ENCODE measurements at places on chromosomes 13 and 19.
A peak's percentile ranks its signal among the peaks of the same experiment; 100 is the strongest.

DNA sequence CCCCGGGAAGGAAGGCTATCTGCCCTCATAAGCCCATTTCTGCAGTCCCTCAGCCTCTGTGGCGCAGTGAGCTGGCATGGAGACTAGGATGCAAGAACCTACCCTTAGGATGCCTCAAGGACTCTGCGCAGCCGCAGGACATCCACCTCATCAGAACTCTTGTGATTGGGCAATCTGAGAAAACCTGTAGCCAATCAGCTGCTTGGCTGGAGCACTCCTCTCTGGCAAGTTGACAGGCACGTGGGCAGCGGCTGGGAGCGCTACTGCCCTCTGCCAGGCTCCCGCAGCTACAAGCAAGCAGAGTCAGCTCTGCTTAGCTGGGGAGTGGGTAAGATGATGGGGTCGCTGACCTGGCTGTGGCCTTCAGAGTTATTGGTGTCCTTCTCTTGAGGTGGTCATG is 1.5 kb upstream of the ECSIT start:
- no peak for DNase-seq

GRCh38 chr19:20858218-20858617 is 64.8 kb upstream of the ZNF85 start:
- DNase-seq = no peak

DNA sequence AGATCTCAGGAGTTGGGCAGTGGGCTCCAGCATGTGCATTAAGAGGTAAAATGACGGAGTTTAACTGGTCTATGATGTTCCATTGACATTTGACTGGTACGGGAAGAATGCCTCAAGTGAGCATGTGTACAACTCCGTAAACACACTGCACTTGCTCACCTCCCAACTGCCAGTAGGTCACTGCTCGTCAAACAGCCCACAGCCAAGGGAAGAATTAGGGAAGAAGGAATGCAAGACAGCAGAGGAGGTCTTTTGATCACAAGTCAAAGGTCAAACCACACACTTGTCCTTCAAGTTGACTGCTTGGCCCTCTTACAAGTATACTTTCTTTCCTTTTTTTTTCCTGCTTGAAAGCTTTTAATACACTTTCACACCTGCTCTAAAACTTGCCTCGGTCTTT is 236.7 kb downstream of the B3GLCT start:
- DNase-seq = no peak

DNA sequence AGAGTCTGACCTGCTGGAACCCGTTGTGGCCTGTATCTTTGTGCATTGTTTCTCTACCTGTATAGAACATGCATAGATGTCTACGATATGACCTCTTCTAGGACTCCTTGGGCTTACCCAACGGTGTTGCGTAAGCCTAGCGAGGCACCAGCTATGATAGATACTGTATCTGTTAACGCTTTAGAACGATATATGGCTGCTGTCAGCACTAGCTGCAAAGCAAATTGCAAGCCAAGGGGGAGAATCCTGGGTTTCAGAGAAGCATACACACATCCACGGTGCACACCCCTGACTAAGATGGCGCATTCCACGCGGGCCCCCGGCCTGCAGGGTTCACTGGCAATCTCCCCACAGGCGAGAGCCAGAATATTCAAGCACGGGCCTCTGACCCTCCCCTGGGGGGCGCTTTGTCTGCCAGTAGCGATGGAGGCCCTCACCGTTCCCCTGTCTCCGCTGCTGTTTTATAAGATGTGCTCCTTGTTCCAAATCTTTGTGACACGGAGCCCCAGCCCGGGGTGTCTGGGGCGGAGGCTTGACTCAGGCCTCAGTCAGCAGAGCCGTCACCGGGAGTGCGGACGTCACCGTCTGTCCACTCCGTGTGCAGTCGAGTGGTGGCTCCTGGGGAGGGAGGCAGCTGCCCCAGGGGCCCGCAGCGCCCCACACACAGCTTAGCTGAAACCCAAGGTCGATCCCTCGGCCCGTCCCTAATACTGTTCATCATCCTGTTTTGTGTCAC is 12.9 kb upstream of the RPS15 start:
- DNase-seq = no peak

DNA sequence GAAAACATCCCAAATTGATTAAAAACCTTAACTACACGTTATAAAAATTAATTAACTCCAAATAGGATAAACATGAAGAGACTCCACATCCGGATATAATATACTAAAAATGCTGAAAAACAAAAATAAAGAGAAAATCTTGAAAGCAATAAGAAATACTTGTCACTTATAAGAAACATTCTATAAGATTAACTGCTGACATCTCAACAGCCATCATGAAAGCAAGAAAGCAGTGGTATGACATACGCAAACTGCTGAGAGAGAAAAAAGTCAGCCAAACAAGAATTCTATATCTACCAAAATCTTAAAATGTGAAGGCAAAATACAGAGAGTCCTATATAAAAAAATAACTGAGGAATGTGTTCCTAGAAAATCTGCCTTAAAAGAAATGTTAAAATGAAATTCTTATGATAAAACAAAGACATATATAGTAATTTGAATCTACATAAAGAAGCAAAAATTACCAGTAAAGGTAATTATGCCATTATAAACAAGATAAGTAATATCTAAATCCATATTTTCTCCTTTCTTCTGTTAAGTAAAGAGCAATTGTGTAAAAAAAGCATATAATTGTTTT is 1851.1 kb downstream of the PCDH9 start:
- DNase-seq = no peak

DNA sequence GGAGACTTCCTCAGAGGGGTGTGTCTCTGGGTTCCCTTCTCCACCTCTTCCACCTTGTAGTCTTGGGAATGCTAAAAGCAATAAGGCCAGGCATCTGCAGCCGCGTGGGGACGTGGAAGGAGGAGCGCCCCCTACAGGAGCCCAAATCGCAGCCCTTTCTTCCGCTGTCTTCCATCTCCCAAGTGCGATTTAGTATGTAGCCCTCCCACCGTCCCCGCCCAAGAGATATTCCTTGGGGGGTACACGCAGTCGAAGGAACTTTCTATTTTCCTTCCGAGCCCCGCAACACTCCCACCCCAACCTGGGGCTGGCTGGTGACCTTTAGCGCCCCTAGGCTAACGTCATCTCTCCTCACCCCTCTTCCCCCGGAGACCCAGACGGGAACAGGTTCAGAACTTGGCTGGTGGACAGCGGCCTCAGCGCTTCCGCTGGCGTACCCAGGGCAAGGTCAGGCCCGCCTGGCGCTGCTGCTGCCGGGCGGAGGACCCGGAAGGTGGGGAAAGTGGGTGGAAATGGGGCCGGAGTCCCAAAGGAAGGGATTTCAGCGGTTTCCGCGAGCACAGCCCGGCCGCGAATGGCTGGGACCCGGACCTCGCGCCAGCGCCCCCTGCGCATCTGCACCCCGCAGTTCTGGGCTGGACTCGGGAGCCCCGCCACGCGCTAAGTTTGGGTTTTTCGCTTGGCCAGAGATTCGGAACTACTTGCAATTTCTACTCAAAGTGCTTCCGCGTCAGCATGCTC is 2.1 kb upstream of the PCDH8 start:
- no peak for DNase-seq

- peak; percentile 64 for DNase-seq
Measured at GRCh38 chr19:1811472-1811894, 593 bp downstream of the ATP8B3 start.

- DNase-seq = peak; percentile 62
Measured at GRCh38 chr19:1025960-1026782, at the start of gene CNN2. Gene CNN2, plus strand, starts transcription at chr19:1026608. Its CDS starts 54 bp downstream, at chr19:1026662.

- no peak for DNase-seq
Measured at GRCh38 chr19:12943437-12944044, 2.1 kb upstream of the RAD23A start.

GRCh38 chr13:51614350-51614786 is 30.1 kb downstream of the WDFY2 start:
- peak; percentile 29 for DNase-seq

GRCh38 chr13:28338006-28338574 is 156.8 kb downstream of the FLT1 start:
- DNase-seq = no peak

GRCh38 chr13:41015920-41016319 is 3.2 kb downstream of the ELF1 start:
- no peak for DNase-seq

- no peak for DNase-seq
Measured at GRCh38 chr19:2054763-2055162, 3.7 kb upstream of the MKNK2 start.

DNA sequence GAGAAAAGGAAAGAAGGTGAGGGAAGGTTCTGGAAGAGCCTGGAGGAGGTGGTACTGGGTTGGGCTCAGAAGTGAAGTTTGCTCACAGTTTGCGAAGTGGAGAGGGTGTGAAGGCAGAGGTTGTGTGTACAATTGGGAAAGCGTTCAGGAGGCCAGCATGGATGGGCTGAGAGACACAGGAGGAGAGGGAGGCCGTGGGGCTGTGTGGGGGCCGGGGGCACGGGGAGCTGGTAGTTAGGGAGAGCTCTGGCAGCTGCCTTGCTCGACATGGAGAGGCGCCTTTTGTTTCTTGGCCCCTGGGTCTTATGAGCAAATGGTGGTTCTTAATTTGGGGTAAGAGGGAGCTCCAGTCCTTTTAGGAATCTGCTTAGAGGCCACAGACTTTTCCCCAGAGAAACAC is 16.7 kb downstream of the BICRA start:
- no peak for DNase-seq

DNA sequence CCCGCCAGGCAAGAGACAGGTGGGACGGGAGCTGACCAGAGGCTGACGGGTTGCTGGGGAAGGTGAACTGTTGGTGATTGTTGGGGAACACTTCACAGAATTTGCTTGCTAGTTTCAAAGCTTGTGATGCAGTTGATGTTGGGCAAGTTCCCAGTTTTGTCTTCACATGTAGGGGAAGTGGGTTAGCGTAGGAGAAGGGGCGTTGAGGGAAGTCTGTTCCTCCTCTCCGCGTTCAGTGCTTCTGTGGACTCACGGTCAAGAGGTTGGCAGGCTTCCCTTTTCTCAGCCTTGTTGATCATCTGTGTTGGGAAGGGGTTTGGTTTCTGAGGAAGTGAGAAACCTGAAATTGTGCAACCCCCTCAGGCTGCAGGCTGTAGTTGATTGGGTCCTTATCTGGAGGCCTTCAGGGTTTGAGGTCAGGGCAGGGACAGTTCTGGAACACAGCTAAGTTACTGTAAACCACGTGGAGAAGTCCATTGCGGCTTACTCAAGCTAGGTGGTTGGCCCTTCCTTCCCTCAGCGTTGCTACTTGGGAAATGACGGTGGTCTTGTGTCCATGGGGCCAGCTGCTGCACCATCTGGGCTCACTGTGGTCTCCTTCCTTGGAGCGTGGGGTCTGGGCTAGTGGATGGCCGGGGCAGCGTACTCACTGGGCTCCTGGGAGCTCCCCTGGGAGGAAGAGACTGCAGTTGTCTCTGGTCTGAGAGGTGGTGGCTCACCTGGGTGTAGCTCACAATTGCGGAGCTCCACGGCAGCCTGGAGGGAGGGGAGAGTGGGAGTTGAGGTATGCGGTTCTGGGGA is 7.5 kb downstream of the RPS9 start:
- DNase-seq = no peak

DNA sequence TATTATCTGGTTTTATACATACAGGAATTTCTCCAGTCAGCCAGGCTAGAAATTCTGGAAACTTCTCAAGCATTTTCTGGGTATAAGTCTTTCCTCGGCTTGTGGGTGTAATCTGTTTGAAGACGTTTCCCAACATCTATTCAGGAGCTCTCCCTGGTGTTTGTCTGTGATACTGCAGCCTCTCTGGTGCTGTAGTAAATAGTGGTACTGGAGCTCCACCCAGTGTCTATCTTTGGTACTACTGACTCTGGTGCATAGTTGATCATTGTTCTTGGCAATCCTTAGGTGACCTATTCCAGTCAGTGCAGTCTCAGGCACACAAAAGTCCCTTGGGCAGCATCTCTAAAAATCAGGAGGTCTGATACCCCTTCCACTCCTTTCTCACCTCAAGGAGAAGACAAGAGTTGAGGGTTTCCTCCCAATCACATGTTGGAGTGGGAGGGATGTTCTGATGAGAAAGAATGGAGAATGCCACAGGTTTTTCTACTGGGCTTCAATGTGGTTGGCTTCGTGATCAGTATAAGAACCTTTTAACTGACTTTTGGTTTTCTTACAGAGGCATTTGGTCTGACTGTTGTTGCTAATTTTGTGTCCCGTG is 115.5 kb downstream of the CYSLTR2 start:
- peak; percentile 78 for DNase-seq

GRCh38 chr19:29528350-29528945 is 2.7 kb downstream of the VSTM2B start:
- peak; percentile 54 for DNase-seq

GRCh38 chr19:35265900-35266519 is 2.8 kb upstream of the USF2 start:
- DNase-seq = no peak

- DNase-seq = no peak
Measured at GRCh38 chr13:112828082-112828699, 138.4 kb downstream of the ATP11A start.

- no peak for DNase-seq
Measured at GRCh38 chr13:80224468-80224867, 116.5 kb downstream of the SPRY2 start.

DNA sequence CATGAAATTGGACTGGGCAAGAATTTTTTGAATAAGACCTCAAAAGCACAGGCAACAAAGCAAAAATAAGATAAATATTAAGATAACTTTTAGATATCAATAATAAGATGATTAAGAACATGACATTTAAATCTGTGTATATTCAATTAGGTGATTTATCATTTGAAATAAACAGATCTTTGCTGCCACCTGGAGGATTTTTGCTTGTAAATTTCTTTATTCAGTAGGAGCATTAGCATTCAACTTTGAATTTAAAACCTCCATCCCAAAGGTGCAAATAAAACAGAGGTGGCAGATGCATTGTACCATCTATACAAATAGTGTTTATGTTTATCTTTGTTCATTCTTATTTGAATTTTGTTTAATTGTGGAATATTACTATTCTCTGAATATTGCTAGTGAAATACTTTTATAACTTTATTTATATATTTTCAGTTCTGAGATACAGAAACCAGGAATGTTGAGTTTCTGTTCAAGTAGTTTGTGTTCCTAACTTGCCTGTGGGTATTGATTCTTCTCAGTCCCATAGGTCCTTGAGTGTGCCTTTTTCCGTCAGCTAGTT is 20.9 kb downstream of the COG6 start:
- peak; percentile 16 for DNase-seq

- DNase-seq = no peak
Measured at GRCh38 chr19:49213791-49214190, 56.2 kb downstream of the TRPM4 start.

DNA sequence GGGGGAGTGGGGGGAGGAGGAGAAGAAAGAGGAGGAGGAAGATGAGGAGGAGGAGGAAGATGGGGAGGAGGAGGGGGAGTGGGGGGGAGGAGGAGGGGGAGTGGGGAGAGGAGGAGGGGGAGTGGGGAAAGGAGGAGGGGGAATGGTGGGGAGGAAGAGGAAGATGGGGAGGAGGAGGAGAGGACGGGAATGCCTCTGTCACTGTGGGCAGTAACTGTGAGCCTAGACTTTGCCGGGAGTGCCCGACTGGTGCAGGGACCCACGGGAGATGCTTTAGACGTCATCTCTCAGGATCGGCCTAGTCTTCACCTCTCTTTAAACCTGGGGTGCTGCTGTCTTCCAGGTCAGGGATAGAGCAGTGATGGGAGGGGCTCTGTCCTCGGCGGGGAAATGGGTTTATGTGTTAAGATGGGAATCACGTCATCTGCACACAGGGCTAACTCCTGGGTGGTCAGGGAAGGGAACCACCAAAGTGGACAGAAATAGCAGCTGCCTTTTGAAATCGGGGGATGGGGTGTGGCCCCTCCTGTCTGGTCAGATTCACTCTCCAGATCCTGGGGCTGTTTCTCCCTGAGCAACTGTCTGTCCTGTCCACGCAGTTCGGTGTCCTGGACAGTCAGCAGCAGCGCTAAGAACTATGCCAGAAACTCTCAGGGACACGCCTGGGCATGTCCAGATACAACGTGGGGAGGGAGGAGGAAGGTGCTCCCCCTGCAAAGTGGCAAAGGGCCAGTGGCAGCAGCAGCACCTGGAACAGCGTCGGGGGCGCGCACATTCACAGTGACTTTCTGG is 26.9 kb downstream of the GAS6 start:
- no peak for DNase-seq
